ENCODE measurements at places on chromosomes 1 and 21. TPM values are rescaled to one million over a fixed set of nuclear protein-coding genes. Genes with fewer than 3 reads are reported as not detected.

The HTR1D gene
- total RNA-seq = 0.20 TPM

The IRF6 gene
- total RNA-seq = 0.47 TPM

The VWA5B1 gene
- total RNA-seq = 0.10 TPM

The CYP4A11 gene
- total RNA-seq = 0.71 TPM

The RIPPLY3 gene
- total RNA-seq = not detected

The LCE1C gene
- not detected for total RNA-seq

The TFF1 gene
- total RNA-seq = not detected

The GJA4 gene
- total RNA-seq = not detected

The SPRR1B gene
- not detected for total RNA-seq

The INSRR gene
- total RNA-seq = 6.9 TPM

The SLC16A4 gene
- 4.4 TPM for total RNA-seq

- H3K4me3 ChIP-seq = no peak overlapping the region
- peak overlapping the region; percentile 8 for H3K27ac ChIP-seq
- H3K36me3 ChIP-seq = peaks cover 16% of the 10 kb centered on the region
- DNase-seq = no peak
Observed at GRCh38 chr1:159200769-159201168, 3.9 kb upstream of the ACKR1 start.

DNA sequence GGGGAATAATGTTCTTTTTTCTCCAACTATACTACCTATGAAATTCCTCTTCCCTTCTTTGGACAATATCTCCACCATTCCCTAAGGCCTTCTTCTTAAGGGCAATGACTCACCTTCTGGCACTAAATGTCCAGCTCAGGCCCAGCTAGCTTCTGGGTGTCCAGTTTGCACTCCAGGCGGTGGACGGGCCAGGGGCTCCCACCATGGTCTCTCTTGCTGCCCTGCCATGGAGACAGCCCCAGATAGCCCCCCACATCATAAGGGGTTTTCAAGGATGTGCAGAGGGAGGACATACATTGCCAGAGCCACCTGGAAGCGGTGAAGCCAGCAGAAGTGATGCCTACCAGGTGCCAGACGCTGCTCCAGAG is 43.8 kb downstream of the C1orf198 start:
- peak overlapping the region; percentile 77 for H3K27ac ChIP-seq
- peaks cover 45% of the 10 kb centered on the region for H3K4me1 ChIP-seq
- DNase-seq = no peak
- peaks cover 4% of the 10 kb centered on the region for H3K36me3 ChIP-seq

GRCh38 chr21:38264571-38264970 is 7.8 kb downstream of the KCNJ15 start:
- no peak for DNase-seq
- no peaks in the 10 kb centered on the region for H3K4me1 ChIP-seq
- no peaks in the 10 kb centered on the region for H3K27me3 ChIP-seq
- H3K36me3 ChIP-seq = no peaks in the 10 kb centered on the region

- no peak overlapping the region for H3K4me3 ChIP-seq
- no peak overlapping the region for H3K27ac ChIP-seq
- DNase-seq = no peak
- no peaks in the 10 kb centered on the region for H3K4me1 ChIP-seq
- peaks cover 12% of the 10 kb centered on the region for H3K36me3 ChIP-seq
- H3K27me3 ChIP-seq = no peaks in the 10 kb centered on the region
Observed at GRCh38 chr1:164953098-164953497, 394.1 kb downstream of the PBX1 start.

- H3K27me3 ChIP-seq = peaks cover 2% of the 10 kb centered on the region
- no peaks in the 10 kb centered on the region for H3K4me1 ChIP-seq
- H3K4me3 ChIP-seq = no peak overlapping the region
- no peak for DNase-seq
- H3K36me3 ChIP-seq = peaks cover 24% of the 10 kb centered on the region
Observed at GRCh38 chr1:236326432-236326831, 44.7 kb upstream of the ERO1B start.

GRCh38 chr1:178541829-178542553 is 29.1 kb downstream of the TEX35 start:
- peak; percentile 60 for DNase-seq
- peaks cover 12% of the 10 kb centered on the region for H3K4me1 ChIP-seq
- peak overlapping the region; percentile 62 for H3K27ac ChIP-seq
- H3K27me3 ChIP-seq = peaks cover 5% of the 10 kb centered on the region
- peak overlapping the region; percentile 91 for H3K4me3 ChIP-seq

GRCh38 chr1:163320891-163321290 is 863 bp upstream of the NUF2 start:
- no peaks in the 10 kb centered on the region for H3K36me3 ChIP-seq
- H3K27me3 ChIP-seq = peaks cover 6% of the 10 kb centered on the region
- no peak for DNase-seq
- peak overlapping the region; percentile 98 for H3K4me3 ChIP-seq
- no peak overlapping the region for H3K27ac ChIP-seq
- H3K4me1 ChIP-seq = peaks cover 3% of the 10 kb centered on the region

DNA sequence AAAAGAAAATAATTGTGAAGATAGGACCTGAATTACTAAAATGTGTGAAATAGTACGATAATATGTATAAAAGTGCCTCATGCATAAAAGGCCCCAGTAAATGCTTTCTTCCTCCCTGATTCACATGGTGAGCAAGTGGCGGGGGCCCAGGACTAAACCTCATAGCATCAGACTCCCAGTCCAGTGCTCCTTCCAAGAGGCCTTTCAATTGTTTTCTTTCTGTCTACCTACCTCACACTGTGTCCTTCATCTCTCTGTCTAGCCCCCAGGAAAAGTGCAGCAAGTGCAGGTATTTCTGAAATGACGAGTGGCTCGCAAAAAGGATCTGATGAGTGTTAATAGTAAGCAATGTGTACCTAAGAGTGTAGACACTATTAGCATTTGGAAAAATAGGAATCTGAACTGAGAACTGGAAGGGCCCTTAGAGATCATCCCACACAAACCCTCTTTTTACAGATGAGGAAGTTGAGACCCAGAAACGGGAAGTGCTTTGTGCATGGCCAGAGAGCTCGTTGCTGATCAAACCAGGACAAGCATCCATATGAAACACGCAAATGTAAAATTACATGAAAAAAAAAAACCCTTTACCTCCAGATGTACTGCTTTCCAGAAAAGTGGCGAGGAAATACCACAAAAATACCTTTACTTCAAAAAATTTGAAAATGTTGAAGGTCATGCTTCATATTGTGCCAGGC is 118.2 kb upstream of the HOOK1 start:
- H3K4me1 ChIP-seq = peaks cover 26% of the 10 kb centered on the region
- no peaks in the 10 kb centered on the region for H3K27me3 ChIP-seq
- H3K27ac ChIP-seq = no peak overlapping the region
- DNase-seq = no peak
- no peaks in the 10 kb centered on the region for H3K36me3 ChIP-seq

GRCh38 chr1:54404939-54405897 is 976 bp downstream of the SSBP3 start:
- DNase-seq = peak; percentile 33
- peak overlapping the region; percentile 98 for H3K27ac ChIP-seq
- H3K4me1 ChIP-seq = peaks cover 53% of the 10 kb centered on the region
- peak overlapping the region; percentile 98 for H3K4me3 ChIP-seq

GRCh38 chr1:229972600-229973296 is 94.3 kb upstream of the GALNT2 start:
- no peak overlapping the region for H3K4me3 ChIP-seq
- H3K4me1 ChIP-seq = no peaks in the 10 kb centered on the region
- no peak for DNase-seq
- H3K36me3 ChIP-seq = peaks cover 8% of the 10 kb centered on the region
- no peak overlapping the region for H3K27ac ChIP-seq
- peaks cover 3% of the 10 kb centered on the region for H3K27me3 ChIP-seq

GRCh38 chr1:209012443-209013196 is 570.9 kb upstream of the CAMK1G start:
- no peak for DNase-seq
- H3K27me3 ChIP-seq = no peaks in the 10 kb centered on the region
- no peak overlapping the region for H3K4me3 ChIP-seq
- H3K4me1 ChIP-seq = no peaks in the 10 kb centered on the region
- H3K36me3 ChIP-seq = peaks cover 1% of the 10 kb centered on the region
- H3K27ac ChIP-seq = no peak overlapping the region

DNA sequence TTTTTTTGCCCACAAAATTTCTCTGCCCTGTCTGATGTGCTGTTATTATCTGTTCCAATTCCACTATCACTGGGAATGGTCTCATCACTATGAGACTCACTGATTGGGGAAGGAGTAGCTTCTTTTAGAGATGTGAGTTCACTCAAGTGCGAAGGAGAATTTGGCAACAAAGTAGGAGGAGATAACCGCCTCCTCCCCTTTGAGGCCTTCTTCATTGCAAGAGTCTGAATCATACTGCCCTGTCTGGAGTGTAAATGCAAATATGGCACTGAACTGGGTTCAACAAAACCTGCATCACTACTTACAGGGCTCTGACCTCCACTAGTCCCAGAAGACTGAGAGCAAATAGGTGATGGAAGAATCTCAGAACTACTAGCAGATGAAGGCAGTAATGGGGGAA is 83.4 kb downstream of the ASH1L start:
- no peak for DNase-seq
- H3K27me3 ChIP-seq = no peaks in the 10 kb centered on the region
- peaks cover 2% of the 10 kb centered on the region for H3K4me1 ChIP-seq
- peak overlapping the region; percentile 2 for H3K27ac ChIP-seq
- no peaks in the 10 kb centered on the region for H3K36me3 ChIP-seq

- no peak for DNase-seq
- no peaks in the 10 kb centered on the region for H3K4me1 ChIP-seq
- peaks cover 9% of the 10 kb centered on the region for H3K36me3 ChIP-seq
- no peak overlapping the region for H3K4me3 ChIP-seq
Observed at GRCh38 chr1:236736761-236737160, 50.5 kb downstream of the ACTN2 start.

DNA sequence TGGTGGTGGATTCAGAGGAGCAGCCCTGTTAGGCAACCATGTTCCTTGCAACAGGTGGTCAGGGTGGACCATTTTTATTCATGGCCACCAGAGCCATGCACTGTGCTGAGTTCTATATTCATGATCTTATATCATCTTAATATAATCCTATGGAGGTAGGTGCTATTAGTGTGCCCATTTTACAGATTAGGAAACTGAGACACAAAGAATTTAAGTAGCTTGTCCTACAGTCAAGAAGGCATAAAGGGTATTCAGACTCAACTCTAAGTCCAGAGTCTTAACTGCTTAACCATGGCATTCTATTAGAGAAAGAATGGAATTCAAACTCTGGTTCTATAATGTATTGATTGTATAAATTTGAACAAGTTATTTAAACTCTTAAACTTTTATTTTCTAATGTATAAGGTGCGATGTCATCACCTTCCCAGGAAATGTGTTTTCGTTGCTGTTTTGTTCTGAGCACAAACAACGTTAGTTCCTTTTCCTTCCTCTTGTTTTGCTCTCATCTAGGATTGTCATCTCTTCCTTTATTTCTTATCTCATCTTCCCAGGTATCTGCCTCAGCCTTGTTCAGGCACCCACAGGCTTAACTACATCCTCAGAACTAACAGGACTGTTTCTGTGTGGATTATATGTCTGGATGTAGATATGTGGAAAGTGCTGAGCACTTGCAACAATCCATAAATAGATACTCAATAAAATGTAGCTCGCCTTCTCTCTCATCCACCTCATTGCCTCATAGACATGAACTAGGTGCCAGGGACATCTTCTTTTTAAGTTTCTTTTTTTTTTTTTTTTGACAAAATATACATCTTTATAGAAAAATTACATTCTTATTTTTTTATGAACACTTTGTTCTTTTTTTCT is 207.1 kb downstream of the NFIA start:
- H3K4me3 ChIP-seq = no peak overlapping the region

- peaks cover 4% of the 10 kb centered on the region for H3K4me1 ChIP-seq
- peaks cover 2% of the 10 kb centered on the region for H3K27me3 ChIP-seq
- DNase-seq = peak; percentile 57
- H3K27ac ChIP-seq = no peak overlapping the region
Observed at GRCh38 chr1:152110365-152110859, 4.8 kb downstream of the TCHH start.
